ENCODE measurements at places on chromosomes 16 and 17.
A peak's percentile ranks its signal among the peaks of the same experiment; 100 is the strongest.

DNA sequence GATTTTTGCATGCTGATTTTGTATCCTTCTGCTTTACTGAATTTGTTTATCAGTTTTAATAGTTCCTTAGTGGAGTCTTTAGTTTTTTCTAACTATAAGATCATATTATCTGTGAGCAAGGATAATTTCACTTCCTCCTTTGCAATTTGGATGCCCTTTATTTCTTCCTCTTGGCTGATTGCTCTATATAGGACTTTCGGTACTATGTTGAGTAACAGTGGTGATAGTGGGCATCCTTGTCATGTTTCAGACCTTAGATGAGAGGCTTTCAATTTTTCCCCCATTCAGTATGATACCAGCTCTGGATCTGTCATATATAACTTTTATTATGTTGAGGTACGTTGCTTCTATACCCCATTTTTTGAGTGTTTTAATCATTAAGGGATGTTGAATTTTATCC, 224.5 kb upstream of the CNTNAP4 start:
- DNase-seq, result no peak

DNA sequence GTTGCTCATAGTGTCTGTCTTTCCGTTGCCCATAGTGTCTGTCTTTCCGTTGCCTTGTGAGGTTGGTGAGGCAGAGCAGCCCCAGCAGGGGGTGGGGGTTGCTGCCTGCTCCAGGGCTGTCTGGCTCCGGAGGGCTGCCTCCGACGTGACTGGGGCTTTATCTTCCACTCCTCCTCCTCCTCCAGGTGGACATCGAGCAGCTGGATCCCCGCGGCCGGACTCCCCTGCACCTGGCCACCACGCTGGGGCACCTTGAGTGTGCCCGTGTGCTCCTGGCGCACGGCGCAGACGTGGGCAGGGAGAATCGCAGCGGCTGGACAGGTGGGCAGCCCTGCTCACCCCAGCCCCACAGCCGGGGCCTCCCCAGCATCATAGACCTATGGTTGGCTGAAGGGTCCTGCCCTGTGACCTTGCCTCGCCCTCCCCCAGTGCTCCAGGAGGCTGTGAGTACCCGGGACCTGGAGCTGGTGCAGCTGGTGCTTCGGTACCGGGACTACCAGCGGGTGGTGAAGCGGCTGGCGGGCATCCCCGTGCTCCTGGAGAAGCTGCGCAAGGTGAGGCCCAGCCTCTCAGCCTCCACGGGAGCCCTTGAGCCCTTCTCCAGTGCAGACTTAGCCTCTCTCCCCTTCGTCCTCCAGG, 14.7 kb downstream of the ANKRD13B start:
- DNase-seq, result no peak

- no peak for DNase-seq
Measured at GRCh38 chr17:57552114-57552624, 192.9 kb downstream of the CCDC182 start.

- no peak for DNase-seq
Measured at GRCh38 chr17:73371836-73372235, 60.0 kb upstream of the CDC42EP4 start.

DNA sequence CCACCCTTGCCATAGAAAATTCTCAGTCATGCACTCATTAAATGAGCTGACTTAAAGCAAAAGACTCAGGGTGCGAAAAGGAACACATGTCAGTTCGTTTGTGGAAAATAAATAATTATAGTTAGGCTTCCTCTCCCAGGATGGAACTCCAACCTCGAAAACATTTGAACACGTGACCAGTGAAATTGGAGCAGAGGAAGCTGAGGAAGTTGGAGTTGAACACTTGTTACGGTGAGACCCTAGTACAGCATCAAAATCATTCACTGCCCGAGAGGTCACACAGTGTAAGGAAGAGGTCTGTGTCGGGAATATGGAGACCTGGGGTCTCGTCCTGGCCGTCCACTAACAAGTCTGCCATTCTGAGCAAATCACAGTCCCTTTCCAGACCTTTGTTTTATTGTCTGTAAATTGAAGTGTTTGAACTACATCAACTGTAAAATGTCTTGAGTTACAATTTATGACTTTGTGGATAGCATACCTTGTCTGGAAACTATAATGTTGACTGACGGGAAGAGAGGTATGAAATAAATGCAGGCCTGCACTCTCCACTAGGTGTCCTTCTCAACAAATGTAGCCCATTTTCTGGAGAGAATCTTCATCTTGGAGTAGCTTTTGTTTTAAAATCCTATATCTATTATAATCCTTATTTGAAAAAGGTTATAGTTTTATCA, 7.7 kb downstream of the PSMD7 start:
- no peak for DNase-seq

GRCh38 chr16:31286421-31287032, 26.8 kb downstream of the ITGAM start:
- no peak for DNase-seq

- DNase-seq, result no peak
Measured at GRCh38 chr16:88493879-88494278, 40.8 kb downstream of the ZFPM1 start.

DNA sequence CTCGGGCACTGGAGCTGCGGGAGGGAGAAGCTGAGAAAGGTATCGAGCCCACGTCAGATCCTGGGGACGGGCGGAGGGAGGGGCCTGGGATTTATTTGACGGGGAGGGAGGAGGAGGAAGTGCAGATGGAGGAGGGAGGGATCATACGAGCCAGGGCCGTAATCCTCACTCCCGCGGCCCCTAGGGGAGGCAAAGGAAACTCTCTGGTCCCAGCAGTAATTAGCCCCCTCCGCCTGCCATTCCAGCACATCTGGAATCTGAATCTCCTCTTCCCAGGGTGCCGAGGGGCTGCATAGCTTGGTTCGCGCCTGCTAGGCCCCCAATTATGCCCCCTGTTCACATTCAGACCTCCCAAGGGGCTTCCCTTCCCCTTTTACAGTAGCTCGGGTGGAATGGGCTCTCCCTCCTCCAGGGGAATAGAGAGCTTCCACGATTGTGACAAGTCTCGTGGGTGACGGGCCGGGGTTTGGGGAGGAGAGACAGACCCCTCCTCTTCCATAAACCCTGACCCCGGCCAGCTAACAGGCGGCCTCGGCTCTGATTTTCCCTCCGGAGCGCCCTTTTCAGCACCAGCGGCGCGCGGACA, at the start of gene SEZ6L2:
Gene SEZ6L2, minus strand, starts transcription at position 35 of the 586 bp plus-strand sequence. CDS start 531 bp downstream, outside the sequence.
- DNase-seq, result no peak

- no peak for DNase-seq
Measured at GRCh38 chr16:24816688-24817087, 29.1 kb upstream of the SLC5A11 start.

- no peak for DNase-seq
Measured at GRCh38 chr17:49600949-49601348, 25.3 kb downstream of the NXPH3 start.

GRCh38 chr16:5188318-5188988, 90.9 kb upstream of the EEF2KMT start:
- DNase-seq, result no peak

DNA sequence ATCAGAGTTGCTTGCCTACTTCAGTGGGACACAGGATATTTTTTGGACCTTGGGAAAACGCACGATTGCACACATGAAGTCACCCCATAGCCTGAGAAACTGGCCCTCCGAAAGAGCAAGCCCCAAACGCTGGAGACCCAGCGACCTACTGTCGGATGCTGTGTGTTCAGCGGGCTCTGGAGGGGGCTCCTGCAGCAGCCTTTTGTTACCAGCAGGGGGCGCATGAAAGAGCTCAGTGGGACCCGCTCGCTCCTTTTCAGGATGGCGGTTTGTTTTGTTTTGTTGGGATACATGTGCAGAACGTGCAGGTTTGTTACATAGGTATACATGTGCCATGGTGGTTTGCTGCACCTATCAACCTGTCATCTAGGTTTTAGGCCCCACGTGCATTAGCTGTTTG, 28.4 kb downstream of the MYH3 start:
- no peak for DNase-seq

GRCh38 chr16:50012182-50012581, 12.8 kb upstream of the CNEP1R1 start:
- DNase-seq, result no peak

DNA sequence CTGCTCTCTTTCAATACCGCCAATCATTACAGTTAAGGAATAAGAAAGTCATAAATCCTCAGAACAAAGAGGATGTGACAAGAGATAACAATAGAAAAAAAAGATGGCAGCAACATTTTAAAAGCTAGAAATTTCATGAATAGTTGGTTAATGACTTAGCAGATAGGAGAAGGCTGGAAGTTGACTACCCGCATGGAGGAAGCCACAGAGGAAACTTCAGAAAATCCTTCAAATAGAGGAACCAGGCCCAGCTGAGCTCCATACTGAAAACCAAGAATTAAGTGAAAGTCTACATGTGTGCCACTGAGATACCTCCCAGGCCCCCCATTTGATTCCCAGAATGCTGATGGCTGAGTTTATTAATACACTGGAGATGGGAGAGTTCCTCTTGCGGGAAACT, 109.3 kb downstream of the GSG1L start:
- DNase-seq, result no peak

GRCh38 chr17:28326114-28326513, 7.1 kb downstream of the TMEM97 start:
- no peak for DNase-seq

DNA sequence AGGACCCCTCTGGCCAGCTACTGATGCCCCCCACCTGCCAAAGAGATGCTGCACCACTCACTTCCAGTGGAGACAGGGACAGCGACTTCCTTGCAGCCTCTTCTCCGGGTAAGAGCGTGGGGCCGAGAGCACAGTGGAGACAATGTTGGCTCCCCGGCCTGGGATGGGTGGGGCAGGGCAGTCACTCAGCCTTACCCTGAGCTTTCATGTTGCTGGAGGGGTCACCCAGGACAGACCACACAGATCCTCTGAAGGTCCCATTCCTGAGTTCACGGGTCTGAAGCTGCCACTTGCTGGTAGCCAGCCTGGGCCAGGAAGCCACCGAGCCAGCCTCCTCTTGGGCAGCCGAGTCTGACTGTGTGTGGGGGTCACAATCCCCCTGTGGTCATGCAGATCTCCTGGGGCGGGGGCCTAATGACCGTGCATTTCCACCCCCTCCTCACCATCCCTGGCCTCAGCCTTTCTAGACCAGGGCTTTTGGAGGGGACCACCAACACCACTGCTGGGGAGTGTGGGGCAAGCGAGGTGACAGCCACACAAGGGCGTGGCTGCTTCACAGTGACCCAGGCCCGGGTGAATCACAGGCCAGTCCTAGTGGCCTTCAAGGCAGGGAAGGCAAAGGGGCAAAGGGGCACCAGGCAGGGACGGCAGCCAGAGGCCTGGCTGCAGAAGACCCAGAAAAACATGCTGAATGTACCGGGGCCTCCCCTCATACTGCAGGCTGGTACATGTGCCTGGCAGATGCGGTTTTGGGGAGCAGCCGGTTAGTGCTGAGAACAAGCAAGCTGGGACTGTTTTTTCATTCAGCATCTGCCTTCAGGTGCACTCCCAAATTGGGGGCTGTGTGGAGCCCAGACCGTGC, 10.4 kb downstream of the TAF1C start:
- DNase-seq, result no peak

GRCh38 chr16:56847173-56847910, 17.7 kb upstream of the SLC12A3 start:
- DNase-seq, result peak; percentile 31

DNA sequence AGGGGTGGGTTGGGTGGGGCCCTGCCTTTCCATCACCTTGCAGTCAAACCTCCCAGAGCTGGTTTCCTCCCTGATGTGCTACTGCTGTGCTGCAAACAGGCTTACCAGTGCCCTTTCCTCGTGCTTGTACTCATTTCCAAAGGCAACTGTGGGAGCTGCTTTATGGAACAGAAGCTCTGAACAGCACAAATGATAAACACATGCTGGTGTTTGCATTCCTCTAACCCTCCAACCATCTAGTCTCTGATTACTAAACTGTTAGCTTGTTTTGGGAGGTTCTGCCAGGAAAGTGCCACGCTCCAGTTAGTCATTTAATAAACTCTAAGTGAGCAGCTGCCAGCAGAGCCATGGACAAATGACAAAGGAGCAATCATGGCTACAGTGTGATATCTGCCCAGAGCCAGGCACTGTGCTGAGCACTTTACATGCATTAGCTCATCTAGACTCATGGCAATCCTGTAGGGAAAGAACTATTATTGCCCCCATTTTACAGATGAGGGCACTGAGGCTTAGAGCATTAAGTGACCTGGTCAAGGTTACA, 110.4 kb downstream of the VAT1L start:
- DNase-seq, result no peak

GRCh38 chr17:17105976-17106375, 63.7 kb downstream of the MPRIP start:
- DNase-seq, result no peak

- DNase-seq, result no peak
Measured at GRCh38 chr17:50539762-50540559, 7.0 kb upstream of the SPATA20 start.

- no peak for DNase-seq
Measured at GRCh38 chr16:62963846-62964245, 927.6 kb upstream of the CDH8 start.

GRCh38 chr16:79909571-79909970, 309.0 kb upstream of the MAF start:
- no peak for DNase-seq

- DNase-seq, result no peak
Measured at GRCh38 chr16:89014403-89015230, 37.6 kb upstream of the CBFA2T3 start.

DNA sequence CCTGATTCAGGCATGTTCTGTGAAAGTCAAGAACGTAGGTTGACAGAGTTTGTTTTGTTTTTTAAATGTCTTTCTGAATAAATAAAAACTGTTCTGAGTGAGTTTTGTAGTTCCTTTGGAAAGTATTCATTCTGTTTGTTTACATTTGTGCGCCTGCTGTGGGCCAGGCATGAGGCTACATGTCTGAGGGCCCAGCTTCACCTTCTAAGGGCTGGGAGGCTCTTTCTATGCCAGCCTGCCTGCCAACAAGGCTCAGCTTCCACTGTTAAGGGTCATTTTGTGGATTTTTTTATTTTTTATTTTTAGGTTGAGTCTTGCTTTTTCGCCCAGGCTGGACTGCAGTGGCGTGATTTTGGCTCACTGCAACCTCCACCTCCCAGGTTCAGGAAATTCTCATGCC, 6.1 kb downstream of the WWOX start:
- no peak for DNase-seq

GRCh38 chr16:14658063-14658462, 25.3 kb downstream of the BFAR start:
- DNase-seq, result no peak

GRCh38 chr16:57903656-57904055, 67.3 kb downstream of the CNGB1 start:
- DNase-seq, result no peak

GRCh38 chr17:3836551-3836950, 9.5 kb downstream of the NCBP3 start:
- no peak for DNase-seq

GRCh38 chr16:22375117-22375962, 921 bp upstream of the CDR2 start:
- no peak for DNase-seq

GRCh38 chr17:17818088-17818526, 18.7 kb downstream of the SREBF1 start:
- DNase-seq, result no peak

DNA sequence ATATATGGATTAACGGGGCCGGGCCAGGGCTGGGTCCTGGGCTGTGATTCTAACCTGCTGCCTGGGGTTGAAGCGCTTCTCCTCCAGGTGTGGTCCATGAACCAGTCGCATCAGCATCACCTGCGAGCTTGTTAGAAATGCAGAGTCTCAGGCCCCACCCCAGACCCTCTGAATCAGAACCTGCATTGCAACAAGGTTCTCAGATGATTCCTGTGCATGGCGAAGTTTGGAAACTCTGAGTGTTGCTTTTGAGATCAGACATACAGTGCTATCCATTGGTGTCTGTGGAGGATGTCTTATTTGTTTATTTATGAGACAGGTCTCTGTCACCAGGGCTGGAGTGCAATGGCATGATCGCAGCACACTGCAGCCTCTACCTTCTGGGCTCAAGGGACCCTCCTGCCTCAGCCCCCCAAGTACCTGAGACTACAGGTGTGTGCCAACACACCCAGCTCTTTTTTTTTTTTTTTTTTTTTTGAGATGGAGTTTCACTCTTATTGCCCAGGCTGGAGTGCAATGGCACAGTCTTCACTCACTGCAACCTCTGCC, 99.8 kb downstream of the PITPNC1 start:
- no peak for DNase-seq

All from left forelimb (tissue), 1 donor.